ENCODE measurements at places on chromosomes 4 and X.

GRCh38 chr4:164358400-164358799, 395.5 kb upstream of the SMIM31 start:
- no peak for DNase-seq

DNA sequence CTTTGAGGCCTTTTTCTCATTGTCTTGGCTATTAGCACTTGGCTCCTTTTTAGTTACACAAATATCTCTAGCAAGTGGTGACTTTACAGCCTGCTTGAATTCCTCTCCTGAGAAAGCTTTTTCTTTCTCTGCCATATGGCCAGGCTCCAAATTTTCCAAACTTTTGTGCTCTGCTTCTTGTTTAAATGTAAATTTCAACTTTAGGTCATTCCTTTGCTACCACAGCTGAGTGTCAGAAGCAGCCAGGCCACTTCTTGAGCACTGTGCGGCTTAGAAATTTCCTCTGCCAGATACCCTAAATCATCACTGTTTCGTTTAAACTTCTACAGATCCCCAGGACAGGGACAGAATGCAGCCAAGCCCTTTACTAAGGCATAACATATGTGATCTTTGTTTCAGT, 222.4 kb downstream of the FBXO8 start:
- no peak for DNase-seq

DNA sequence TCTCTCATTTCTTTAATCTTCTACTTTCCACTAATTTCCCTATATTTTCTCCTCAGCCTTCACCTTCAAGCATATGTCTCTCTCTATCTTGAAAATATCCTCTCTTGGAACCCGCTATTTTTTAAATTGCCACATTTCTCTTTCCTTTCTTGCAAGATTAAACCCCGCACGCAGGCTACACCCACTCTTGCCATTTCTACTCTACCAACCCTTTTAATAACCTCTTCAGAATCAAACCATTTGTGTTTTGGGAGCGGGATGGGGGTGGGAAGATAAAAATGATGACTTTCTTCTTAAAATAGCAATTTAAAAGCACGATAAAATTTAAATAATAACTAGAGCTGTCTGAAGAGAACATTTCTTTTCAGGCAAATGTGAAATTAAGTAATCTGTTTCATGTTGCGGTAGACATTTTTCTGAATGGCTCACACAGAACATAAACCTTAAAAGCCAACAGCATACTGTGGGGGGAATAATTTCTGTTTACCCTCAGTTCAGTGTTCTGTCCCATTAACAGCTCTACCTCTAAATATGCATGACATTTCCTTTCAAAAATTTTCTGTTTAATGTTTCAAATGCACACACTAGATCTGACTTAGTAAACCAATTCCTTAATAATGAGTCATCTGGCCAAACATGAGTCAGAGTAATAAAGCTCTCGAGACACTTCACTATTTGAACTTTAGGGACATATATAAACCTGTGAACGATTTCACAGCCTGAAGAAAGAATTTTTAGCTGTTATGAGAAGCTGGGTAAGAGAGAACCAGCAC, 20.5 kb downstream of the ARSJ start:
- DNase-seq: no peak

DNA sequence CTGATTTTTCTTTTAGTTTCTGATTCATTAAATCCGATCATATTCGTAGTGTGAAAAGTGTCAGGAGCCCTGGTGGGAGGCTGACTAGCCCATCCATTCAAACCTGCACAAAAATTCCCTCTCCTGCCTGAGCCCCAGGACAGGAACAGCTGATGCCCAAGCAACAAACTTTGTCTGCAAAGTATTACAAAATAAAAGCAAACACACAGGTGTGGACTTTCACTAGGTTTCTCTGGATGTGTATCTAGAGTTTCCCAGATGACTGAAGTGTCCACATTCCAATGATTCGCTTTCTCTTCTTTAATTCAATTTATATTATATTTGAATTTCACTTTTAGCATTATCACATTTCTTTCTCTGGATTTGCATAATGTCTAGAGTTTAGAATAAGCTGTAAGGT, 18.2 kb upstream of the FAM9B start:
- no peak for DNase-seq

- no peak for DNase-seq
Measured at GRCh38 chr4:108651014-108651791, 804 bp downstream of the OSTC start.

DNA sequence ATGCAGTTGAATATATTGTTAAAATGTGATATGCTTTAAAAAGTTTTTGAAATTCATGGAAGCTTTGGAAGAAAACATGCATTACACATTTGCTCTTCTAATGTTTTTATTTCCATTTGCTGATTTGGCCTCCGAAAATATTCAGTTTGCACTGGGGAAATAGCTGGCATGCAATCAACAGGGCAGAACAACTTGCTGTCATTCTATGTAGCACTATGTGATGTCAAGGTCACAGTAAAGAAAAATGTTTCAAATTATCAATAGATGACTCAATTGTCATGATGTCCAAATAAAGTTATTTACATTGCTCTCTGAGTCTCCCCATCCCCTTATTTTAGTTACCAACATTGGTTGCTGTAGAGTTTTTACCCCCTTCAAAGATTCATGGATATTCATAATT, 119.2 kb downstream of the TLL1 start:
- DNase-seq: no peak

DNA sequence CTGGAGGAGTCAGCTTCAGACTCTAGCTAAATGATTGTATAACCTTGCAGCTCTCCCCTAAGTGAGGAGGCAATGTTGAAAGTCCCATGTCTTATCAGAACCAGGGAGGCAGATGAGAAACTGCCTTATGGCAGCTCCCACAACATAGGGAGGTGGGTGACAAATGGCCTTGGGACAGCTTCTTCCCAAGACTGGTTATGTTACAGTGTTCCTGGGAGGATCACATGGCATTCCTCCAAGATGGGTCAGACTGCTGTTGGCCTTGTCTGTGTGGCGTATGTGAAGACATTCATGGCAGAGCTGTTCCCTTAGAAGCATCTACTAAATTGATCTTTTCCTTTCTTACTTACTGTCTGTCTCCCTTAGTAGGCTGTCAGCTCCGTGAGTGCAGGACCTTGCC, 42.0 kb downstream of the HPRT1 start:
- DNase-seq: no peak

DNA sequence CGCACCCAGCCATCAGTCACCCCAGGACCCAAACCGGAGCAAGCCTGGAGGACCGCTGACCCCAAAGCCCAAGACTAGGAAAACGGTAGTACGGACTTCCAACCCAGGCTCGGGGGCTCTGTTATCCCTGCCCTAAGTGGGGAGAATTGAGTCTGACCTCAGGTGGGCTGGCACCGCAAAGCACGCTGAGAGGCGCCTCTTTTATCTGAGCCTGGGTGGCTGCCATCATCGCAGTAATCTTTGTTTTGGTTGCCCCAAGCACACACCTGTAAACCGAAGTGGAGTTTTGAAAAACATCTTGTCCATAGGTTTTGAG, 894 bp upstream of the SH3RF1 start:
- DNase-seq: no peak

GRCh38 chr4:15690020-15690809, 8.6 kb downstream of the FAM200B start:
- no peak for DNase-seq

- no peak for DNase-seq
Measured at GRCh38 chrX:107706309-107706708, 69.3 kb downstream of the TSC22D3 start.

GRCh38 chr4:79334783-79335182, 8.9 kb upstream of the NAA11 start:
- DNase-seq: no peak

- DNase-seq: no peak
Measured at GRCh38 chr4:28010577-28011240, 1150.1 kb downstream of the STIM2 start.

GRCh38 chrX:101460669-101461068, 24.6 kb upstream of the ARMCX4 start:
- no peak for DNase-seq

- no peak for DNase-seq
Measured at GRCh38 chrX:154349979-154350378, 24.5 kb downstream of the FLNA start.

DNA sequence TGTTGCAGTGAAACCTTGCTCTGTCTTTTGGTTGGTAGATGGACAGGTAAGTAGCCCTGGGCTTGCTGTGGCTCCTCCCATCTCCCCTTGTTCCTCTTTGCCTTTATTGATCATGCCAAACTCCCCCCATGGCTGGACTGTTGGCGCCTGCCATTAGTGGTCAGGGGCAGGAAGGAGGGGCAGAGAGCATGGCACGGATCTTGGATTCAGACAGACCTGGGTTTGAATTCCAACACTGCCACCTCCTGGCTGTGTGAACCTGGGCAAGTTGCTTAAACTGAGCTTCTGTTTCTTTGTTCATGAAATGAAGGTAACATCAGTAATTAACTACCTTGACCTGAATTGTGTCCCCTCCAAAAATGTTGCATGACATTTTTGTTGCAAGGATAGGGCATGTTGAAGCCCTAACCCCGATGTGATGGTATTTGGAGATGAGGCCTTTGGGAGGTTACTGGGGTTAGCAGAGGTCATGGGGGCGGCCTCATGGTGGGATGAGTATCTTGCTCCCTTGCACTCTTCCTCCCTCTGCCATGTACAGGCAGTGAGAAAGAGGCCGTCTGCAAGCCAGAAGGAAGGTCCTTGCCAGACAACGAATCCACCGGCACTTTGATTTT, 6.0 kb downstream of the SLC2A9 start:
- peak; percentile 46 for DNase-seq

DNA sequence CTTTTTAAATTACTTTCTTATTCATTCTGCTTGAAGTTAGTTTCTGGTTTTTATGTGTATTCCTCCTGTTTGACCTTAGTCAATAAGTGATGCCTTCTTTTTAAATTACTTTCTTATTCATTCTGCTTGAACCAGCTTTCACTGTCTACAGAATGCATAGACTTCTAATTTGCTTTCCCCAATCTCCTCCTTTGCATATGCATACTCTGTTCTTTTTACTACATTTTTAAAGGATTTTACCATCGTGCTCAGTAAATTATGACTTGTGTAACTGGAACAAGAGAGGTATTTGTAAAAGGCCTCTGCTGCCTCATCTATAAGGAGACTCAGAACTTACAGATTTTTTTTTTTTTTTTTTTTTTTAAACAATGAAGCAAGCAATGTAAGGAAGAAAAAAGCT, 228.7 kb downstream of the PPP3CA start:
- no peak for DNase-seq

GRCh38 chr4:31793907-31794306, 1073.7 kb downstream of the PCDH7 start:
- DNase-seq: no peak

DNA sequence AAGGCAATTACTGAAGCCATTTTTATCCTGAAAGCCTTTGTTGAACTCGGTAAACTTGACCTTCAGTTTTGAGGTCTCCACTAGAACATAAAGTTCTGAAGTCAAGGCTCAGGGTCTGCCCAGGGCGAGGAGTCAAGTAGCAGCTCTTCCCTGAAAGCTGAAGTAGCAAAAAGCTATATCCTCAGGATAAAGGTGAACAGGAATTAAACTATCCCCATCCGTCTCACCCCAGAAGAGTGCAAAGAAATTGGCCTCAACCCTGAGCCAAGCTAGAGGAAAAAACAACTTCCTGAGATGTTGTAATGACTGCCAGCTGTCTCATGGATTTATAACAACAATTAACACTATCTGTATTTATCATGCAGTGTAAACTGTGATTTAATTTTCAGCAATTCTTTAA, 590.8 kb downstream of the SPRY1 start:
- no peak for DNase-seq

DNA sequence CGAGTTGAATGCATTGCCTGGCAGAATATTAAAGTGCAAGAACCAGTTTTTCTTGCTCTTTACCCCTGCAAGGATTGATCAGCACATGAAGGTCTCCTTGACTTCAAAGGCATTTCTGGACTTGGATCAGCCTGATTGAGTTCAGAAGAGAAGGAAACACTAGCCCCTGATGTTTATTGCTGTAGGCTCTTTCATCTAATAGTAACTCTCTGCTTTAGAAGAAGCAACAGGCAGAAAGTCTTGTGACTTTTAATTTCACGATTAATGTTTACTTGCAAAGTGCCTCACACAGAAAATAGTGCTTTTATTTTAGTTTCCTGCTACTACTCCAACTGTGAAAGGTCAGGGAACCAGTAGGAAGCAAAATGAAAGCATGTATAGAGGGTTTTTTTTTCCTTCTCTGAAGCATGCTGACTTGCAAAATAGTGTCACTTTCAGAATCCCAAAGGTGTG, 69.1 kb downstream of the PCDH7 start:
- DNase-seq: no peak

DNA sequence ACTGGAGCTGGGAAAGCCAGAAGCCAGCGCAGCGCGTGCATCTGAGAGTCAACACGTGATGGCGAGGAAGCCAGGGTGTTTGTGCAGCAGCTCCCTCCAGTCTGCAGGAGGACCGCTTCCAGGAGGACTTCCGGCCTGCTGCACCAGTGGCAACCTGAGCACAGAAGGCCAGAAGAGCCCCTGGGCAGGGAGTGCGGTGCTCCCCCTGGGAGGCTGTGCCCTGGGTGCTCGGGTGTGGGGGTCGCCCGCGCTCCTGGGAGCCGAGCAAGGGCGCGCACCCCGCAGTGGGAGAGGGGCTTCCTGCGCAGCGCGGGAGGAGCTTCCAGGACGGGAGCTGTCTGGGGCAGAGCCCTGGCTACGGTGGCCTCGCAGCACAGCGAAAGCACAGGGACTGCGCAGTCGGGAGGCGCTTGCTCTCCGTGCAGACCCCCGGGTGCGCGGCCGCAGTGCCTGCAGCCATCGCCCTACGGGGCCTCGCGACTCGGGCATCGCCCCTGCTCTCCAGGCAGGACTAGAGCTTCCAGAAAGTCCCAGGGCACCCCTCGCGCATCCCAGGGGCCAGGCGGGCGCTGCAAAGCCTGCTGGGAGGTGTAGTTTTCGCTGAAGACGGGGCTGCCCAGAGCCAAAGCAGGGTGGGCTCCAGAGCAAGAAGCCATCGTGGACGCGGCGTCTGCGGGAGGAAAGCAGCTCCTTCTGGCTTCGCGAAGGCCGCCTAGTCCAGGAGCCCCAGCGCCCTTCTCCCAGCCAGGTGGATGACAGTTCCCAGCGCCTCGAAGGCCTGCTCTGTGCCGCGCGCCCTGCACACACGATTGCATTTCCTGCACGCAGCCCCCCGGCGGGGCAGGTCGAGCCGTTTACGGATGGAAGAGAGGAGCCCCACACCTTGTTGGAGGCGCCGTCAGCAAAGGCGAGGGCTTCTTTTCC, 24.1 kb upstream of the WFS1 start:
- DNase-seq: no peak

DNA sequence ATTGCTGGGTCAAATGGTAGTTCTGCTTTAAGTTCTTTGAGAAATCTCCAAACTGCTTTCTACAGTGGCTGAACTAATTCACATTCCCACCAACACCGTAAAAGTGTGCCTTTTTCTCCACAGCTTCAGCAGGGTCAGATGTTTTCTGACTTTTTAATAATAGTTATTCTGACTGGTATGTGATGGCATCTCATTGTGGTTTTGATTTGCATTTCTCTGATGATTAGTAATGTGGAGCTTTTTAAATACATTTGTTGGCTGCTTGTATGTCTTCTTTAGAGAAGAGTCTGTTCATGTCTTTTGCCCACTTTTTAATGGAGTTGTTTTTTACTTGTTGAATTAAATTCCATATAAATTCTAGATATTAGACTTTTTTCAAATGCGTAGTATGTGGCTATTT, 257.5 kb upstream of the ANKRD50 start:
- no peak for DNase-seq

- no peak for DNase-seq
Measured at GRCh38 chr4:160009656-160010493, 907.0 kb downstream of the RAPGEF2 start.

All from activated naive CD8-positive, alpha-beta T cell treated with anti-CD3 and anti-CD28 coated beads, Interleukin-2, amount 50 U/mL, for 24 hours (primary cell).